DND-41 (cell line): ENCODE measurements at places on chromosomes 6 and 20.

- peak; percentile 47 for DNase-seq
Observed at GRCh38 chr20:58173930-58174707, 54.3 kb downstream of the ANKRD60 start.

DNA sequence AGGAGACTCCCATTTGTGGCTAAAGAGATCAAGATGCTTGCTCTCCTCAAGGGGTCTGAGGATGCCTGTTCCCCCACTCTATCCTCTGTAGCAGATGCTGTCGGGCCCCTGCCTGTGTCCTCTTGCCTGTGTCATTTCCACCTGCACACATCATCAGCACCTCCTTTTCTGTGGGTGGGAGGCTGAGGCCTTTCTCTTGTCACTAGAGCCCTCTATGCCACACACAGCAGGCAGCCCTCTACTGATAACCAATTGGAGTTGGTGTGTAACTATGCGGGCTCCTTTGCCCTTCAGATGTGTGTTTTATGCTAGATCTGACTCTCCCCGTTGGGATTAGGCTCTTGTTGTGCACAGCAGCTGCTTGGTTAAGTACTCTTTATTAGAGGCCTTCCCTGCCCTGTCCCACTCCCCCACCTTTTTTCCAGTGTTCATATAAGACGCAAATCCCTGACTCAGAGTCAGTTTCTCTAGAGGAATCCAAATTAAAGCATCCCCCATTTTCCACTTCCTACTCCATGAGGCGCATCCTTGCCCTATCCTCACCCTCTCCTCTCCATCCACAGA is 7.7 kb downstream of the TREML2 start:
- no peak for DNase-seq

- peak; percentile 41 for DNase-seq
Observed at GRCh38 chr20:2816583-2817340, 598 bp downstream of the TMEM239 start.

- no peak for DNase-seq
Observed at GRCh38 chr20:31606804-31607639, 1.9 kb downstream of the ID1 start.

GRCh38 chr6:98967616-98968015 is 19.9 kb upstream of the FBXL4 start:
- no peak for DNase-seq
